ENCODE measurements at places on chromosomes 2 and 18. TPM values are rescaled to one million over a fixed set of nuclear protein-coding genes. Genes with fewer than 3 reads are reported as not detected.

TMEM131 gene
- polyA plus RNA-seq, result 11.5 TPM

- DNase-seq, result no peak
These were observed 30.0 kb downstream of the GALNT1 start for GRCh38 chr18:35611518-35611917.

- no peak for DNase-seq
These were observed 247.3 kb downstream of the PTGR3 start for GRCh38 chr18:74961596-74961995.

ABHD1 gene
- polyA plus RNA-seq, result 5.1 TPM

DNA sequence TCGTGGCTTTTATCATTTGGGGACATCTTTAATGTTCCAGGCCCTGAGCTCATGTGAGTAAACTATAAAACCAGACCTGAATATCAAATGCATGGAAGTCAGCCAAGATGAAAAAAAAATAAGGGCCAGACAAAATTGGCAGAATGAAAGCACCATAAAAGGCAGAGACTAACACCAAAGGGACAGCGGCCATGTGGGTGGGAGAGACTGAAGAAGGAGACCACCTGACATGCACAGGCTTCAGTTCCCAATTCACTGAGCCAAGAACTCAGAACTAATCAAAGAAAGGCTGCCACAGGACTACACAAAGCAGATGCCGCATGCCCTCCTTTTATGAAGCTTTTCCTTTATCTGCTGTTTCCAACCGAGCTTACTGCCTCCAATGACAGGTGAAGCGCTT lies 267.1 kb downstream of the RAD51AP2 start:
- no peak for DNase-seq

KCNK3 gene
- 29.3 TPM for polyA plus RNA-seq

GALR1 gene
- 0.02 TPM for polyA plus RNA-seq

ACVR1C gene
- polyA plus RNA-seq, result 0.36 TPM

DNA sequence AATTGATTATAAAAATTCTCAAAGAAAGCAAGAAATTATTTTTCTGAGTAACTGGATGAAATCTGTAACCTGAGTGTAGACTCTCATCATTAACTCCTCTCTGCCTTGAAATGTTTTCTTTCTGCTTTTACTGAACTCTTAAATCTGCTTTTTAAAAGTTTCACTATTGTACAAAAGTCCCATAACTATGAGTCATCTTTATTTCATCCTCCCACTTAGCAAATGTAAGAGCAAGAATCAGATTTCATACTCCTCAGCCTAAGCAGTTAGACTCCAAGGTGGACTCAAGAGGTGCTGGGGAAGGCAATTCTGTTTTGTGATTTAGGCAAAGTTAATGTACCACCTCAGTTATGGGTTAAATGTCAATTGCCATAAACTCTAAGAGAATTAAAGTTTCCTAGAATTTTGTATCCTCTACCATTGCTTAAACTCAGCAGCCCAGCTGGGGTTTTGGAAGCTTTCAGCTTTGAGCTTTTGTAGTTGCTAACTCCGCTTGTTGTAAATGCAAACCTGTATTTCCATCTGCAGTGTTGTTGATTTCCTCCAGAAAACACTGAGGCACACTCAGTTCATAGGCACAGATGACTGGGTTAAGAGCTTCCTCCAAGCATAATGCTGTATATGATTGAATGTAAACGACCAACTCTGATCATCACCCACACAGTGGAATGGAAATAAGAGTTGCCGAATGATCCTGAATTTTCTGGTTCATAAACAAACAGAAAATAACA lies 268.8 kb downstream of the ARHGAP15 start:
- no peak for DNase-seq

DNA sequence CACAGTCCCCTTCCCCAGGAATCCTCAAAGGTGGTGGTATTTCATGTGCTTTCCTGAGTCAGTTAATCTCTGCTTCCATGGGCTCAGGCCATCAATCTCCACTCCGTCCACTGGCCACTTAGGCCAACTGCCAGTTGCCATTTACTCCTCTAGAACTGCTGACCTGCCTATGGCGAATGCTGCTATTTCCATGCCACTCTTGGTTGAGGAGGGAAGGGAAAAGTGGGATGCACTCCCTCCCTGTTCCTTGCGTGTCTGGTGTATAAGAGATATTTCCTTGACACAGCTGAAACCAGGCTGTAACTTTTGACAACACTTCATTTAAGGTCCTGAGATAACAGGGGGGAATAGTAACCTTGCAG lies 261.5 kb downstream of the MREG start:
- no peak for DNase-seq

- DNase-seq, result no peak
These were observed 984 bp downstream of the CCDC88A start for GRCh38 chr2:55418512-55419232.

DNA sequence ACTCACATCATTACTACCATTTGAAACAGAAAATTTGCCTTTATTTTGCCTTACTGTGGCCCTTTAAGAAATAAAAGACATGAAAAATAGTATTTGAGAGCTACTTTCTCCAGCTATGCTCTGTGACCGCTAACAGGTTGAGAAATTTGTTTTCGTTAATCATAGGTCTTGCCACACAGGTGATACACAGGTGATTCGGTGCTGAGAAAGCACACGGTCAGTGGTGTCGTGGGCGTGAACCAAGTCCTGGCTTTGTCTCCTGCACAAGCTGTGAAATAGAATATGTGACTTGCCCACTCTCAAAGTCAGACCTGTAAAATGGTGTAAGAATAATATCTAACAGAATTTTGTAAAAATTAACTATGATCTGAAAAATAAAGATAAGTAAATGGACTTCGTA lies 155.3 kb upstream of the SLC39A10 start:
- no peak for DNase-seq

BCL2 gene
- 2.7 TPM for polyA plus RNA-seq

PAIP2B gene
- polyA plus RNA-seq, result 14.2 TPM

DNA sequence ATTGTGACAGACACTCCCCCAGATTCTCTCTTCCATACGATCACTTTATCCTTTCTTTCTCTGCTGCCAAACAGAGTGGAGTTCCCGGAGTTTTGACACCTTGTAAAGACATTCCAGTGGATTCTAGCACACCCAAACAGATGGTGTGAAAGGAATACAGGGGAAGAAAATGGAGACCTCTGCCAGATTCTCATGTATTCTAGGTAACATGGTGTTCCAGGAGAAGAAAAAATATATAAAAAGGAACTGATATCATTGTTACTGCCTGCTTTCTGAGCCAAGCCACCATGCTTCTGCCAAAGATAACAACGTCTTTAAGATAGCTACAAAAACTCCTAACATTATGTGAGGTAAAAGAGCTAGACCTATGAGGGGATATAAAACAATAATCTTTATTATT lies 136.5 kb downstream of the TXNL1 start:
- no peak for DNase-seq

SERPINB3 gene
- not detected for polyA plus RNA-seq

DNA sequence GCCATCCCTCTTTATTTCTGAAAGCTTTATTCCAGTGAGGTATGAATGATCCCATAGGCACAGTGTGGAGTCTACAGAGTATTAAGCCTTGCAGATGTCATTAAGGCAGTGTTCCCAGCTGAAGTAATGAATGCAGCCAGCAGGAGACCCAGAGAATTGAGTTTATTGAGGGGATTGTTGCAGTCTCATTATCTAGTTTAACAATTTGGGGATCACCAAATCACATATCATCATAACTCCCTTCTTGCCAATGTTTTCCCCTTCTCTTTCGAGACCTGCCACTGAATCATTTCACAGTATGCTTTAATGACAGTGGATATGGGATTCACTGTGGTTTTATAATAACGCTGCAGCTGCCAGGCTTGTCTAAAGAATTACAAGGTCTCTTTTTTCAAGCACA lies 249.3 kb upstream of the FSHR start:
- no peak for DNase-seq

Measured in right cardiac atrium (tissue), 5 donors.